Amygdala (tissue), 56 donors: ENCODE measurements at places on chromosomes 1 and 21.

GRCh38 chr1:206495493-206496046 is 11.8 kb upstream of the RASSF5 start:
- DNase-seq: no peak

GRCh38 chr1:27138927-27139326 is 16.0 kb downstream of the SLC9A1 start:
- no peak for DNase-seq

- no peak for DNase-seq
Observed at GRCh38 chr1:78078358-78078757, 32.6 kb downstream of the GIPC2 start.

DNA sequence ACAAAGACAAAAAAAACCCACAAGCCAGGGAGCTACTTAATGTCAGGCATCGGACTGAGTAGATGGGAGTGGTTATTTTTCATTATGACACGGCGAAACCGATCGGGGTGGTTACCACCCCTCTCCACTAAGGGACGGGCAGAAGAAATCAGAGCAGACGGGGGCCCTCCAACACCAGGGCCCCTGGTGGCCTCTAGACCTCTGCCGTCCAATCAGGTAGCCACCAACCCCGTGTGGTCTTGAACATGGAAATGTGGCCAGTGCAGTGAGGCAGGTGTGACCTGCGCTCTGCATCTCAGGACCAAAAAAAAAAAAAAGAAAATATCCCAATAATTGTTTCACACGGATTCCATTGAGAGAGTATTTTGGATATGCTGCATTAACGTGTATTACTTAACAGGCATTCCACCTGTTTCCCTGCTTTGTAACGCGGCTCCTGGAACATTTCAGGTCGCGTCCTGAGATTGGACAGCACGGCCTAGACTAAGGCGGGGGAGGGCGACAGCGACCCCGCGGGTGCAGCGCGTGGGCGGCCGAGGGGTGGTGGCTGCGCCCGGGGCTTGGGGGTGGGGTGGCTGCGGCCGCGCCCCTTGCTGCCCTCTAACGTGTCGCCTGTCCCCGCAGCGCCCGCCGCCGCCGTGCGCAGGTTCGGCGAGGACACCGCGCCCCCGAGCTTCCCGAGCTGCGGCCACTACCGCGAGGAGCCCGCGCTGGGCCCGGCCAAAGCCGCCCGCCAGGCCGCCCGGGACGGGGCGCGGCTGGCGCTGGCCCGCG is 48.3 kb downstream of the SIM2 start:
- no peak for DNase-seq

DNA sequence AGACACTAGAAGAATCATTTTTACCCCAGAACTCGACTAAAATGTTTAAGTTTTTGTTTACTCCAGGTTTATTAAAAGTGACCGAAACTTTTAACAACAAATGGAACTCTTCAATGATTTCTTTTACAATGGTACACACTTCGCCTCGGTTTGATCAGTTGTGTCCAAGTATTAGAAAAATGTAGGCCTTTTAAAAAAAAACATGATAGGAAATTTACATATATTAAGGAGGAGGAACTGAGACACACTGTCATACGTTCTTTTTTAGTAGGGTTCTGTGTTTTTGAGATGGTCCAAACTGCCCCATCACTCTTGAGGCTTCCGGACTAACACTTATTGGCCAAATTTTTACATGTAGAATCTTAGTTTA is 1.3 kb downstream of the PRDM2 start:
- no peak for DNase-seq

DNA sequence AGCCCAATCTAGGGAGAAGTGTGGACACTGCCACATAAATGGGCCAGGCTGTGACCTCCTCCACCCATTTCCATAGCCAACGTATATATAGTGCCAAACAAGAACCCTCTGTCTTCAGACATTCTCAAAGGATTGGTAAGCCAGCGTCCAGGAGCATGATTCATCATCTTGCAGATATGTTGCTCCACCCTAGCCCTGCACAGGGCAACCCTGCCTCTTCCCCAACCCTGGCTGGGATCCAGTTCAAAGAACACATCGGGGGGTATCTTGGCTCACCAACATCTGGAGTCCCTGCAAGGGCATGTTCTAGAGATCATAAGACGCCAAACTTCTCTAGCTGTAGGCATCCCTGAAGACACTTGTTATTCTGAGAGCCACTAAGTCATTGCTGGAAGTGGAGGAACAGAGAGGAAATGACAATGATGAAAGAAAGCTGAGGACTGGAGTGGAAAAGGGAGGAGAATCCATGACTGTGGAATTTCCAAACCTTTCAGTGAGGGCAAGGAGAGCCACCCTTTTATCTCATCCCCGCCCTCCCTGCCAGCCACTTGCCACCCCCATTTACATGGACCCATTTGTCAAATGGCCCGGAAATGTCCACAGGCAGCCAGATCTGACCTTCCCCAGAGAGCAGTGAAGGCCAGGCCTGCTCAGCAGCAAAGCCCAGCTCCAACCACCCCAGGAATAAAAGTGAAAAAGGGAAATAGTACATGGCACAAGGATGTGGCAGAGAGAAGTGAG is 144.1 kb upstream of the CTTNBP2NL start:
- no peak for DNase-seq

DNA sequence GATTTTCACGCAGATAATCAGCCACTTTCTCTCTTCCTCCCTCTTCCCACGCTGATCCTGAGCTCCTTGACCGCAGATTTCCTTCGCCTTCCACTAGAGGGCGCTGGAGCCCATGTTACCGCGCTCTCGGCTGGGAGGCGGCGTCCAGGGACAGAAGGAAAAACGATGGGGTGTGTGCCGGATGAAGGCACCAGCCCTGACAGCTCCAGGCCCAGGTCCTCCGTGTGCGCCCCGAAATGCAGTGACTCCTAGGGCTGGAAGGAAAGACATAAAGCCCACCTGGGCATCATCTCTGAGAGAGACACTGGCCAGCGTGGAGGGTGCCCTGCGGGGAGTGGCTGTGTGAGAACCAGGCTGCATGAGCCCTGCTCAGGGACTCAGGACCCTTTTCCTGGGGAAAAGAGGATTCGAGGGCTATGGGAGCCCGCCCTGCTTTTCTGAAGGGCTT is 44.9 kb upstream of the CYP2J2 start:
- peak; percentile 78 for DNase-seq

DNA sequence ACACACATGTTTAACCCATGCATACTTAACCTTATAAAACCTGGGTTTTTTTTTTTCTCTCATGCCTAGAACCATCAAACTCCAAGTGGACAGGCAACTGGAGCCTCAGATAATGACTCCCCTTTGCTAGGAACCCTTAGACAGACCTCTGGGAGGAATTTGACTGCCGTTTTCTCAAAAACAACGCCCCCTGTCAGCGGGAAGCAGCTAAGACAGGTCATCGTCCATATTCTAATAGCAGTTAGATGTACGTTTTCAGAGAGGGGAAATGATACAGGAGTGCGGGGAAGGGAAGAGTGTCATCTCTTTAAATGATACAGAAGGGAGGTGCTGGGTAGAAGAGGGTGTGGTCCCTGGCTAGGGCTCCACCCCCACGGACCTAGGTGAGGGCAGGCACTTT is 34.7 kb downstream of the LRRC3 start:
- DNase-seq: no peak

DNA sequence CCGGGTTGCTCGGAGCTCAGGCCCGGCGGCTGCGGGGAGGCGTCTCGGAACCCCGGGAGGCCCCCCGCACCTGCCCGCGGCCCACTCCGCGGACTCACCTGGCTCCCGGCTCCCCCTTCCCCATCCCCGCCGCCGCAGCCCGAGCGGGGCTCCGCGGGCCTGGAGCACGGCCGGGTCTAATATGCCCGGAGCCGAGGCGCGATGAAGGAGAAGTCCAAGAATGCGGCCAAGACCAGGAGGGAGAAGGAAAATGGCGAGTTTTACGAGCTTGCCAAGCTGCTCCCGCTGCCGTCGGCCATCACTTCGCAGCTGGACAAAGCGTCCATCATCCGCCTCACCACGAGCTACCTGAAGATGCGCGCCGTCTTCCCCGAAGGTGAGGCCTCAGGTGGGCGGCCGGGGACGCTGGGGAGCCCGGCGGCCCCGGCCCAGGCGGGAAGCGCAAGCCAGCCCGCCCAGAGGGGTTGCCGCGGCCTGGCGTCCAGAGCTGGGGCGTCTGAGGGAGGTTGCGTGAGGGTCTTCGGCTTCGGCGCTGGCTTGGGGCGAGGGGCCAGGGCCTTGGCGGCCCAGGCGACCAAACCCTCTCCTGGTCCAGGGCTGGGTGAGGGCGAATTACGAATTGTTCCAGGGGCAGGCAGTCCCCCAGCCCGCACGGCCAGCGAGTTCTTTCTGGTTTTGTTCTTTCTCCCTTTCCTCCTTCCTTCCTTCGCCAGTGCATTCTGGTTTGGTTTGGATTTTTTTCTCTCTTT is 805 bp downstream of the SIM2 start:
- no peak for DNase-seq

DNA sequence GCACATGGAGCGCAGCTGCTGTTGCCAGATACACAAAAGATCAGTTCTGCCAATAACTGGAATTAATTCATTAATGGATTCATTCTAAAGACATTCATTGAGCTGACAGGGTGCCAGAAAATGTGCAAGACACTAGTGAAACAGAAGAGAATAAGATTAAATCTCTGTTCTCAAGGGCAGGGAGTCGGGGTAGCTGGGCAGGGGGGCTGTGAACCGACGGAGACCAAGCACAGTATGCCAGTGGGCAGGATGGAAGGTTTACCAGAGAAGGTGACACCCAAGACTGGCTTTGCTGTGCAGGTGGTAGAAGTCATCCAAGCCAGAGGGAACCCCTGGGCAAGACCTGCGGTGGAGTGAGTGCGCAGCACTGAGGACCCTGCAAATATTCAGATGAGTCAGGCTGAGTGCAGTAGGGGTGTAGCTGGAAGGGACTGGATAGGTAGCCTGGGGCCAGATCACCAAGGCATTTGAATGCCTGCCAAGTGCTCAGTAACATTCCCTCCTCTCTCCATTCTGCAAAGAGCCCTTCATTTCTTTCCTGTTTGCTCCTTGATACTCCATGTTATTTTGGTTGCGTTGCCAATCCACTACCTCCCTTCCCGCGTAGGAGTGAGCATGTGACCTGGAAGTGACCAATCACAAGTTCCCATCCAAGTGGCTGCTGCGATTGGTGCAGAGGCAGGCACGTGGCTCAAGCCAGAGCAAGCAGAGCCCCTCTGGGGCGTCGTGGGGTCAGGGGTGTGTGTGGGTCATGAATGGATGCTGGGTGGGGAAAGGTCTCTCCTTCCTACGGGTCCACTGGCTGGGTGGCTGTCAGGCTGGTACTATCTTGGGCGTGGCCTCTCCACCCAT is 413.1 kb downstream of the PTPRU start:
- no peak for DNase-seq

GRCh38 chr21:43323244-43324005 is 103.5 kb downstream of the SIK1 start:
- peak; percentile 50 for DNase-seq

DNA sequence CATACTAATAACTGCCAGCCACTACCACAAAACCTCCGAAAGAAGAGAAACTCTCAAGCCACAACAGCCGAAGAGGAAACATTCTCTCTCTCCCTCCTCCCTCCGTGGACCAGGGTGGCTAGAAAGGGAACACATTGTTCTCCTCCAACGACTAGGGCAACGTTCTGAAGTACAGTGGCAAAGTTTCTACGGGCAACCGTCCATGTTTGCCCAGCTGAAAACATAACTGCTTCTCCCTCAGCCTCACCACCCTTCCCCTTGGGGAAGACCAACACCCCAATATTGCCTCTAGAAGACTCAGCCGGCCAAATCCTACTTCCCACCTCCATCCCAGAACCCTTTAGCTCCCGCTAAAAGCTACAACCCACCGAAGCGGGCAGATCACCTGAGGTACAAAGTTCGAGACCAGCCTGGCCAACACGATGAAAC is 2.0 kb downstream of the GLUL start:
- no peak for DNase-seq

- no peak for DNase-seq
Observed at GRCh38 chr1:9849691-9850441, 26.1 kb upstream of the CLSTN1 start.

DNA sequence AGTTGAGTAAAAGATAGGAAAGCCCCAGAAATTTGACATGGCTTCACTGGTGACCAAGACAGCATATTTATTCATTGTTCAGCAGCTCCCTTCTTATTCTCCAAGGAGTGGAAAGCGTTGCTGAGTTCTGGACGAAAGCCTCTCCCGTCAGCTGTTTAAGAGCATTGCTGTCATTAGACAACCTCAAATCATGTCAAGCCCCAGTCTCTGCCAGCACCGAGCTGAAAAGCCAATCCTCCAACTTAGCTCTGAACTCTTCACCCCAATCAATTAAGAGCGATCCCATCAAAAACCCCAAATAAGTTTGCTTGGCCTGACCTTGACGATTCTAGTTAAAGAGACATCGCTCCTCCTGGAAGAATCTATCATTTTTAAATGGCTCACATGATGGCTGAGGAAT is 110.8 kb downstream of the PLPP3 start:
- no peak for DNase-seq

DNA sequence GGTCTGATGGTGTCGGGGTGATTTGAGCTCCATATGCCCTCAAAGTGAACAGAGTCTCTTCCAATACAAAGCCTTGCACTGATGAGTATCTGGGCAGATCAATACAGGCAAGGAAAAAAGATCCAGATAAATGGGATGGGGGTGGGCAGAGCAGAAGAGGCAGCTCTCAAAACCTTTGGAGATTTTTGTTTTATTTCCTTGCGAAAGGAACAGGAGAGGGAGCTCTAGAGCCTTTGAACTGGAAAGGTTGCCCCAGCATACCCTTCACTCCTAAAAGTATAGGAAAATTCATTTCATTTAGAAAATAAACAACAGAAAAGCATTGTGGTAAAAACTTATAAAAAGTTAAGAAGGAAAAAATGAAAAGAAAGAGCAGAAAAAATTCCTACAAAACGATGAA is 31.4 kb upstream of the OLIG2 start:
- no peak for DNase-seq

- DNase-seq: no peak
Observed at GRCh38 chr1:178266619-178267066, 172.7 kb downstream of the RASAL2 start.

GRCh38 chr1:70807088-70807664 is 240.4 kb downstream of the PTGER3 start:
- DNase-seq: no peak

DNA sequence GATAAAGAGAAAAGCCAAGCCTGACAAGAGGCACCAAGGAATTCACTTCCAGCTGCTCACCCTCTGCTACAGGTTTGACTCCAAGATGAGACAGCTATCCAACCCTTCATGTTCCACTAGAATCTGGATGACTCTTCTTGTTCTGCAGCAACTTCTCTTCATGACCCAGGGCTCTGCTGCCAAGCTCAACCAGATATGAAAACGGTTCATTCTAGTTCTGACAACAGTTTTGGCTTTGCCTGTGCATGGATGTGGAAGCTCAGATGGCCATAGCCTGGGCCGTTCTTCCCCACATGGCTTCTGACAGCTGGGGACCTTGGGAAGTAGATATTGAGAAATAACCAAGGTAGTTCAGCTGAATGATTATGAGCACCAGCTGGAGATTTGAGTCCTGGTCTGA is 13.7 kb downstream of the PI4KB start:
- no peak for DNase-seq
